ENCODE measurements at places on chromosomes 13 and 19.

DNA sequence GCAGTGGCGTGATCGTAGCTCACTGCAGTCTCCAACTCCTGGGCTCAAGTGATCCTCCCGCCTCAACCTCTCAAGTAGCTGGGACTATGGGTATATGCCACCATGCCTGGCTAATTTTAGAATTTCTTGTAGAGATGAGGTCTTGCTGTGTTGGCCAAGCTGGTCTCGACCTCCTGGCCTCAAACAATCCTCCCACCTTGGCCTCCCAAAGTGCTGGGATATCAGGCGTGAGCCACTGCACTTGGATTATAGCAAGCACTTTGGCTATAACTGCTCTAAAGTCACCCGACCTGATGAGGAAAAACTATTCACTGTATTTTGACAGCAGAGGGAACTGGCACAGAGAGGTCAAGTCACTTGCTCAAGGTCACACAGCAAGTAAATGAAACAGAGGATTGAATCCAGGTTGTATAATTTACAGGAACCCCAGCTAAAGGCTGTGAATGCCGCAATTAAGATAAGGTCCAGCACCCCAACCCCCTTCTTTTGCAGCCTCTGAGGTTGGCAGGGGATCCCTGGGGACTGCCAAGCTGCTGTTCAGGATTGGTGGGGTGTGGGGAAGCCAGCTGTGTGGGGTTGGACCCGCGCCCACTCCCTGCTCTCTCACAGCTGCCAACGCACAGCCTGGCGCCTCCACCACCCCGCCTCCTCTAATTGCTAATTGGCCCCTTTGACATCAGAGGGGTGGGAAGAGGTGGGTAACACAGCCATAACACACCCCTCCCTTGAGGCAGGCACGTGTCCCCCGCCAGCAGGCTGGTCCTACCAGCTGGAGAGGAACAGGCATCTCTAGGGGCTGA, 6.0 kb downstream of the TMIGD2 start:
- DNase-seq: no peak

GRCh38 chr13:33375421-33375820, 89.9 kb upstream of the STARD13 start:
- DNase-seq: no peak

GRCh38 chr13:112715715-112716460, 26.1 kb downstream of the ATP11A start:
- no peak for DNase-seq

GRCh38 chr13:113962386-113962785, 11.5 kb downstream of the C13orf46 start:
- DNase-seq: no peak

DNA sequence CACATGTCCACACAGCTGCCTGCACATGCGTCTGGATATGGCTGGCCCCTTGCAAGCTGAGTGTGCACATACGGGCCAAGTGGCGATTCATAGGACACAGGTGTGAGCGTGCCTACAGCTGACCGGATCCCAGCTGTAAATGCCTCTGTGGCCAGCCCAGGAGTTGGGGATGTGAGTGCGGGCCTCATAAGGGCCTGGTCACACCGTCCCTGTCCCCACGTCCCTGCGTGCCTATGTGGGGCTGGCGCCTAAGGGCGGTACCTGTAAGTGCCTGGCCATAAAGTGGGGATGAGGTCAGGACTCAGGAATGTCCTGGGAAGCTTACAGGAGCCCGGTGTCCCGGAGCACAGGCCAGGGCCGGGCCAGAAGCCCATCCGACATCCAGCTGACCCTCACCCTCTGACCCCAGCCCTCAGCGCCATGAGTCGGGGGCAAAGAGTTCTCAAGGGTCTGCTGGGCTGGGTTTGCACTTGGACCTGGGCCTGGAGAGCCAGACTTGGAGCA, 1.3 kb upstream of the ARHGAP45 start:
- DNase-seq: no peak

- no peak for DNase-seq
Measured at GRCh38 chr19:54017261-54017660, 25.8 kb downstream of the CACNG6 start.

GRCh38 chr19:38701455-38702063, 42.7 kb downstream of the CAPN12 start:
- no peak for DNase-seq

DNA sequence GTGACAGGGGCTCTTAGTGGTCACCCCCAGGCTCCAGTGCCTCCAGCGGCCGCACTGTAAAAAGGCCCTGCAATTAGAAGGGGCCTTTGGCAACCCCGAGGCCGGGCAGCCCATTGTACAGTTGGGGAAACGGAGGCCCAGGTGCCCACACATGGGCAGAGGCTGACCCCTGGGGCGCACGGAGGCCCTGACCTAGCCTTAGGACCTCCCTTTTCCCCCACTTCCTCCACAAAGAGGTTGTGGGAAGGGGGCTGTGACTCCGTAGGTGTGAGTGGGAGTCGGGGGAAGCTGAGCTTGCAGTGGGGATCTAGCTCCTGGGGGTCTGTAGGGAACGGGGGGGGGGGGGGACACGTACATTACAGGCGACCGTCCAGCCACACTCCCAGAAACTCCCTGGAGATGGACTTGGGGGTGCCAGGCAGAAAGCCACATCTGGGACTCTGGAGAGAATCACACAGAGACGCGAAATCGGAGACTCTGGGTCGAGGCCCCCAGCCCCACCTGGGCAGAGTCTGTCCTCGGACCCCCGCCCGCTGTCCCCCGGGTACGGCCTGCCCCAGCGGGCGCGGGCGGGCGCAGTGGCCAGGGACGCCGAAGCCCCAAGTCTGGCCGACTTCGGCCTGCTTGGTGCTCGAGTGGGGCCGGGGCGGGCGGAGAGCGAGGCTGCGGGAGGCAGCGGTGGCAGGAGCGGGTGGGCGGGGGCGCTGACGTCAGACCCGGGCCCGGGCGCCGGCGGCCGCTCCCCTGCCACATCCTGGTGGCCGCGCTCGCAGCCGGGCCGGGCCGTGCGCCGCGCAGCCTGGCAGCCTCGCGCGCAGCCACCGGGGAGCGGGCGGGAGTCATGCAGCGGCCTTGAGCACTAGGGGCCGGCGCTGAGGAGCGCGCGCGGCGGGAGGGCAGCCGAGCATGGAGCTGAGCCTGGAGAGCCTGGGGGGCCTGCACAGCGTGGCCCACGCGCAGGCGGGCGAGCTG, at the start of gene ONECUT3:
Gene ONECUT3 (plus strand): TSS at position 750 of the 972 bp plus-strand sequence. CDS start 157 bp downstream, at position 907.
- DNase-seq: no peak

DNA sequence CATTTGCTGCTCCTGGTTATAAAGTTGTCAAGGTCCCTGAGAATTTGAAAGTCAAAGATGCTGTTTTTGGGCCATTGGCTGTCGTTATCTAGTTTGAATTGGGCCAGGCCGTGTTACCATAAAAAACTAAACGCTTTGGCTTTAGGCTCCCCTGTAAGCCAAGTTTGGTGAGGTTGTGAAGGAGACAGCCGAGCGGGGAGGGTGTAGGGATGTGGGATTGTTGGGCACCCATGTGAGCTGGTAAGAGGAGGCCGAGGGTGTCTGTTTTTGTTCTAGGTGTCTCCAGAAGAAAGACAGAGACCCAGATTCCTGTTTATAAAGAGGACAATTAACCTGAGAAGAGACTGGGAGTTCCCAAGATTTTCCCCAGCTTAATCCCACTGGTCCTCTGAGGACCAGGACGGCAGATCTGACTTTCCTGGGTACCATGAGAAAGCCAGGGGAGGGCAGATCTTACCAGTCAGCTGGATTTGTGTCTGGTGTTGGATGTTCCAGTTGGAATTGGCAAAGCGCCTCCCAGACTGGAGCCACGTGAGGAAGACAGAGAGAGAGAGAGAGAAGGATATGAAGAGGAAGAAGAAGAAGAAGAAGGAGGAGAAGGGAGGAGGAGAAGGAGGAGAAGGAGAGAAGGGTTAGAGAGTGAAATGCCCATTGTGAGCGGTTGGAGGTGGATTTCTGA, 25.1 kb downstream of the TMEM255B start:
- no peak for DNase-seq

DNA sequence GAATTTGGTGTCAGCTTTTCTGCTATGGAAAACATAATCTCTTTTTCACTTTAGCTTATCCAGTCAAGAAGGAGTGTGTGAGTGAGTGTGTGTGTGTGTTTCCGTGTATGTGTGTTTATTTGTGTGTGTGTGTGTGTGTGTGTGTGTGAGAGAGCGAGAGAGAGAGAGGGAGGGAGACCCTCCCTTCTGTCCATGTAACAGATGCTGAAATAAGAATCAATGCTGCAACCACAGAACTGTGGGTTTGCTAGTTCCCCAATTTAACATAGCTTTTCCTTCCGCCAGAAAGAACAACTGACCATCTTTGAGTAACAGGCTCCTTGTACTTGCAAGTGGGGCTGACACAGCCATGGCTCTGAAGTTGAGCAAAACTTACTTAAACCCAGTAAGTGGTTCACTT, 5.2 kb downstream of the LCP1 start:
- DNase-seq: no peak

- DNase-seq: no peak
Measured at GRCh38 chr13:96982672-96983071, 11.6 kb downstream of the OXGR1 start.

- DNase-seq: no peak
Measured at GRCh38 chr13:91216928-91217700, 130.4 kb upstream of the MIR17HG start.

DNA sequence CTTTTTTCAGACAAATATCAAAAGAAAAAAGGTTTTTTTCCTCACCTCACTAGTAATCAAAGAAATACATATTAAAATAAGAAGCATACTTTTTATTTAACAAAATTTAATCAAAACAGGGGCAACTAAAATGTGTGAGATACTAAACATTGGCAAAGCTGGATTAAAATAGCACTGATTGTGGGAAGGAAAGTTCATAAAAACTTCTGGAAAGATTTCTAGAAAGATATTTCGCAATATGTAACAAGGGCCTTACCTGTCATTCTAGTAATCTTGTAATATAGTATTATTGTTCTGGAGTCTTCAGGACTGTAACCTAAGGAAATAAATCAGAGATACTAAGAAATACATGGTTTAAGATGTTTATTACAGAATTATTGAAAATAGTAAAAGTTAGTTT, 482.5 kb downstream of the SUCLA2 start:
- DNase-seq: no peak

DNA sequence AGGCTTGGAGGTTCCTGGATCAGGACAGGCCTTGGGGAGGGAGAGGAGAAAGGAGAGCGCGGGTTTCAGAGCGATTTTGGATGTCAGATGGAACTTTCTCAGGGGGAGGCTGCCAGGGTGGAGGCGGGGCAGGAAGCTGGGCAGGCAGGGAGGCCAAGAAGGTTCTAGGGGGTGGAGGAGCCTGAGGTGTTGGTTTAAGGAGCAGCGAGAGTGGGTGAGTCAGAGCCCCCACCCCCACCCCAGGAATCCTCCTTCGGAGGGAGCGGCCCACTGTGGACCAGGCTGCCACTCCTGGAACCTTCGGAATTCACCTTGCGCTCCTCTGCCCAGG, 15.9 kb upstream of the NOP53 start:
- no peak for DNase-seq

DNA sequence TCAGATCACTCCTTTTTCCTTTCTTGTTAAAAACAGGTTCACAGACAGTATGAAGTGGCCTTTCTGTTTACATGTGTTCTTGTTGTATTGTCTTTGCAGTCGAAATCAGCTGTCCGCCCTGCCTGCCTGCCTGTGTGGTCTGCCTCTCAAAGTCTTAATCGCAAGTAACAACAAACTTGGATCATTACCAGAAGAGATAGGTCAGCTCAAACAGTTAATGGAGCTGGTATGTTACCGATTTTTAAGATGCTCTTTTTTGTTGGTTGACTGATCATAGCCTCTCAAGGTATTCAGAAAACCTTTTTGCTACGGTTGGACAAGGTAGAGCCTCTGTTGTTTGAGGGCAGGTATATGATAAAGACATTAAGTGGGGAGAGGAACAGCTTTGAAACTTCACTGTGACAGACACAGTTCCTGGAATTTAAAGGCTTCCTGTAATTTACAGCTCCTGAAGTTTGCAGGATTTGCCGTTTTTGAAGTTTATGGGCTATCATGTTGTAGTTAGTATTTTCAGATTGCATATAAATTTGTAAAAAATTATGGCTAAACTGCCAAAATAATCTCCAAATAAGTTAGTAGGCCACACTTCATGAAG, 116.1 kb downstream of the LRCH1 start:
- no peak for DNase-seq

GRCh38 chr13:97582170-97582569, 148.2 kb downstream of the RAP2A start:
- no peak for DNase-seq

GRCh38 chr19:53991224-53992113, at the start of gene CACNG6:
CACNG6 (plus strand) TSS chr19:53991637; CDS start chr19:53992878, 1,241 bp downstream.
- DNase-seq: peak; percentile 96

DNA sequence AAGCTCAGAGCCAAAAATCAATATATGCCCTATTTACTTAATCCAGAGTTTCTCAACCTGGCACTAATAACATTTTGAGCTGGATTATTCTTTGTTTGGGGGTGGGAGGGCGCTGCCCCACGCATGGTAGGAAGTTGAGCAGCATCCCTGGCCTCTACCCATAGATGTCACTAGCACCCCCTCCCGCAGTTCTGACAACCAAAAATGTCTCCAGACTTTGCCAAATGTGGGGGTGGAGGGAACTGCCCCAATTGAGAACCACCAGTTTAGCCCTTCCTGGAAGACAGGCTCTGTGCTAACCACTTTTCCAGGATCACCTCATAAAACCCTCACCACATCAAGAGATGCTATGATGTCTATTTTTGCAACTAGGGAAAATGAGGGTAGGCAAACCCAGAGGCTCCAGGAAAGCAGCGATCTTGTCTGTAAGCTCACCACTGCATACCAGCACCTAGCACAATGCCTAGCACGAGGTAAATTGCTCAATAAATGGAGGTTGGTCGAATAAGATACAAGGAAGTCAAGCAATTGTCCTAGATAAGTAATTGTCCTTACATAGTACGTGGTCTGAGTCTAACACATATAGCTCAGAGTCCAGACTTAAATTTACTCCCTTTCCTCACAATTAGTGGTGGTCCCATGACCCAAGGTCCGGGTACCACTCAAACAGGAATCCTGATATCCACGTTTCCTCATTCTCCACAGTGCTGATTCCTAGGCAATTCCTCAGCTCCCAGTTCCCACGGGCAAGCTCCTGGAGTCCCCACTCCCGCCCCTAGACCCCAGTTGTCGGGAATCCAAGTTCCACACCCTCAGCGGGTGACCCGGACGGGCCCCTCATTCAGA, 892 bp downstream of the TRIR start:
- peak; percentile 58 for DNase-seq

Data from WERI-Rb-1 (cell line).